ENCODE measurements at places on chromosomes 7 and 10.

DNA sequence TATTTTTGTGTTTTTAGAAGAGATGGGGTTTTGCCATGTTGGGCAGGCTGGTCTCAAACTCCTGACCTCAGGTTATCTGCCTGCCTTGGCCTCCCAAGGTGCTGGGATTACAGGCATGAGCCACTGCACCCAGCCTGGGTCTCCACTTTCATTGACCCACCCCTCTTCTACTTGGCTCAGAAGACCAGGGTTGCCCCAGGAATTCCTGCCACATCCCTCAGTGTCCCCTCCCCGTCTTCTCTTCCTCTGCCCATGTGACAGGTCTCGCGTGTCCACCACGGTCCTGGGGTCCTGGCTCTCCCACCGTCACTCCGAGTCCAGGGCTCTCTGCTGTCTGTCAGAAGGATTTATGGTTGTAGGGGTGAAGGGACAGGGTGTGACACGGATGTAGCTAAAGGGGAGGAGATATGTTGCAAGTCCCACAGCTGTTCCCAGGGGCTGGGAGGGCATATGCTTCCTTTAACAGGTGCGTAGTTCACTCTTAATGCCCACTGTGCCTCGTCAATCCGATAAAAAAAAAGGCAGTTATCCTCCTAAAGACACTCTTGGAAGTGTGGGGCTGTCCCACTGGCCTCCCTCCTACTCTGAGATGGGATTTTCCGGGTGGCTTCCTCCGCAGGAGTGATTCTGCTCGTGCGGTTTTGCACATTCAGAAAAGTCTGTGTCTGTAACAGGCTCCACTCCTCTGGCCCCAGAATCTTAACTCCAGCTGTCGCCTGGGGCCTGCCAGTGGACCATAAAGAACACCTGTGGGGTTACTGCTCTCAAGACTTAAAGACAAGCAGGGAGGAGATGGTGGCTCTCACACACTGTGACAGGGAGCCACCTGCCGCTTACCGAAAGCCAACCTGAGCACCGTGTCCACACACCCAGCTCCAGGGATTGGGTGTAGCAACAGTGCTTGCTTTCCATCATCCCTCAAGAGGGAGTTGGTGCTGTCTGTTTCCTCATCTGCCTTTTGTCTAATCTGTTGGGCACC, 36.7 kb upstream of the SHH start:
- DNase-seq = no peak

DNA sequence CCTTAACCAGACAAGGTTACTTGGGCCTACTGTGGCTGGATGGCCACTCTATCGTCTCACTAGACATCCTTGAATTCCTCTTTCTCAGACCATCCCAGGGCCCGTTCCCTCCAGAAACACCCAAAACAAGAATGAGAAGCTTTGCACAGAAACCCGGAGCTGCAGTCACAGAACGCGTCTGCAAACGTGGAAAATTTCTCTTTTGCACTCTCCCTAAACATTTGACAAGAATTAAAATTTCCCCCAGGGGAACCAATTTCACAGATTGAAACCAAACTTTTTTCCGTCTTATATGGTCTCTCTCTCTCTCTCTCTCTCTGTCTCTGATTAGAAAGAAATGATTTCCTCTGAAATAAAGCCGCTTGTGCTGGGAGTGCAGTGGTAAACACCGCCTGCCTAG, 120.7 kb downstream of the MKX start:
- no peak for DNase-seq

DNA sequence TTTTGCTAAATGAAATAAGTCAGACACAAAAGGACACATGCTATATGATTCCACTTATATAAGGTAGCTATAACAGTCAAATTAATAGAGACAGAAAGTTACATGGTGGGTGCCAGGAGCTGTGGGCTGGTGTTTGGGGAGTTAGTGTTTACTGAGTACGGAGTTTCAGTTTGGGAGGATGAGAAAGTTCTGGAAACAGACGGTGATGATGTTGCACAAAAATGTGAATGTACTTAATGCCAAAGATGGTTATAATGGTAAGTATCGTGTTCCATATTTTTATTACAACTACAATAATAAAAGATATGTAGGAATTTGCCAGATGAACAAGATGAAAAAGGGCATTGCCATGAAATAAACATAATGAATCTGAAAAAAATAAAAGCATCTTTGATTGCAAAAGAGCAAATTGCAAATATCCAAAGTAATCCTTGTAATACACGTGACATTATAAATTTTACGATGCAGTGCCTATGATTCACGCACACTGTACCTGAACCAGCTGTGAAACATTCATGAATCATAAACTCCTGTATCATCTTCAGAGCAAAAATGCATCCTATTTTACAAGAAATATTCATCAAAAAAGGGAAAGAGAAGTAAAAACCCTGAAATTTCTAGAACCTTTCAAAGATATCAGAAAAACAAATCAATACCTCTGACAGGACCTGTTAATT, 676.7 kb downstream of the PCDH15 start:
- no peak for DNase-seq

DNA sequence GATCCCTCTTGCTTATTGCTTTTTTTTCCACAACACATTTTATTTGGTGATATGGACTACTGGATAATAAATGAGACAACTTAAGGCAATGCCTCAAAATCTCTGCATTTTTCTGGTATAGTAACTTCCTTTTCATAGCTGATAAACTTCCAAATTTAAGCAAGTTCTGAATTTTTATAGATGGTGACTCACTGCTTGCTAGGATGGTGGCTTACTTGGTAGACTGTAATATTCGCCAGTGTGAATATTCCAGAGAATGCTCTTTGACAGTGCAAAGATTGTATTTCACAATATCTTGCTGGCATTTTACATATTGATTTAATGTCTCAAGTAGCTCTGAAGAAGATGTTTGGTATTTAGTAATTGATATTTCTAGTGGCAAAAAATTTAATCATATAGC, 472.4 kb downstream of the TFEC start:
- DNase-seq = no peak

DNA sequence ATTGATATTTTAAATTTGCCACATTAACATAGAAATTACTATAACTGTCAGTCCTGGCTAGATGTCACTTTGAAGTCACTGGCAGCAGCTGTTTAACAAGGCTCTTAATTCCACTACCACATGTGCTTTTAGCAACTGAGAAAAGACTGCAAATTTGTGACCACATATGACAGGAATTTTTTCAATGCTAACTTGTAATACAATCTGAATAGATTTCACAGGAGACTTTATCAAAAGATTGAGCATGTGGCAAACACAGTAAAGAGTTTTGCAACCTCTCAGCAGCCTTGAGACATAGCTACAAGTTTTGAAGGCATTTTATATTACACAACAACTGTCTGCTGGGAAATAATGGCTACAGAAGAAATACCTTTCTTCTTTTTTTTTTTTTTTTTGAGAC, 73.0 kb downstream of the MICU1 start:
- DNase-seq = no peak

DNA sequence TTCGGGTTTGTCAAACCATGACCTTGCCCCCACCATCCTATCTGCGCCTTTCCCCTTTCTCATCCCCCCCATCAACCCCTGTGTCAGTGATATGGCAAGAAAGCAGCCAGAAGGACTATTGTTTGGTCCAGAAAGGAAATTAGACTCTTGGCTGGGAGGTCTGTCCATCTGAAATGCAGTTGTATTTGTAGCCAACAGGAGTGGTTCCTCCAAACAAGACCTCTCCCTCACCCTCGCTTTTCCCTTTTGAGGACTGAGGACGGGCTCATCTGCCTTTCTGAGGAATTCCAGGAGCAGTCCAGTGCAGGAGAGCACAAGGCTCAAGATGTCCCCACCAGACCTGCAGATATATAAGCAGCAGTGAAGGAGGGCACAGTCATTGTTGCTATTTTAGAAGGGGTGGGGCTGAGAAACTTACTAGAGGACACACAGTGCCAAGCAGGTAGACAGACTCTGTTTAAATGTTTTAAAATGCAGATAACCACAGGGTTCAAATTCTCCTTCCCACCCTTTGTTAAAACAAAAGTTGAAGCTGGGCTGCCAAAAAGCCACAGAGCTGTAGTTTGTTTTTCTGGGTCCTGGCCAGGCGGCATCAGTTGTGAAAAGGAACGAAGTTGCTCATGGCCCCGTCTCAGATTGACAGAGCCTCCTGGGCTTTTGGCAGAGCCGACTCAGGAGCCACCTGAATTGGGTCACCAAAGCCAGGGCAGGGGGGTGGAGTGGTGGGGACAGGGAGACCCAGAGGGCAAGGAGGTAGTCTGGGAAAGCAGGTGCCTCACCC, 37.3 kb downstream of the CYP17A1 start:
- DNase-seq = no peak

DNA sequence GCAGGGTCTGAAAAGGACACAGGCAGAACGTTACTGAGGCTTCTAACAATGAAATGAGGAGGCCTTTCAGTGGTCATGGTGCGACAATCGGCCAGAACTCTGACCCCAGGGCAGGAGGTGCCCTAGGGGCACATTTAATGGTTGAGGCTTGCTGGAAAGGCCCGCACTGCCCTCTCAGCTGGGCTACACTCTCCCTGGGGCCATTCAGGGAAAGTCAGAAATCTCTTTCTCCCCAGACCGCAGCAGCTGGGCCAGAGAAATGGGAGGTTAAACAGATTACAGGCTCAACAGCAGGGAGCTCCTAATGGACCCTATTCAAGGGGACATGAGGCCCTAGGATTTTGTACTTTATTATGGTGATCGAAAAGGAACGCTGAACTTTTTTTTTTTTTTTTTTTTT, 85.6 kb upstream of the FGFR2 start:
- DNase-seq = no peak

GRCh38 chr10:16663444-16663843, 141.8 kb upstream of the C1QL3 start:
- no peak for DNase-seq

- peak; percentile 2 for DNase-seq
Observed at GRCh38 chr7:135509589-135509838, 388 bp downstream of the CNOT4 start.

GRCh38 chr7:95599069-95599468, 2.8 kb upstream of the PDK4 start:
- no peak for DNase-seq

DNA sequence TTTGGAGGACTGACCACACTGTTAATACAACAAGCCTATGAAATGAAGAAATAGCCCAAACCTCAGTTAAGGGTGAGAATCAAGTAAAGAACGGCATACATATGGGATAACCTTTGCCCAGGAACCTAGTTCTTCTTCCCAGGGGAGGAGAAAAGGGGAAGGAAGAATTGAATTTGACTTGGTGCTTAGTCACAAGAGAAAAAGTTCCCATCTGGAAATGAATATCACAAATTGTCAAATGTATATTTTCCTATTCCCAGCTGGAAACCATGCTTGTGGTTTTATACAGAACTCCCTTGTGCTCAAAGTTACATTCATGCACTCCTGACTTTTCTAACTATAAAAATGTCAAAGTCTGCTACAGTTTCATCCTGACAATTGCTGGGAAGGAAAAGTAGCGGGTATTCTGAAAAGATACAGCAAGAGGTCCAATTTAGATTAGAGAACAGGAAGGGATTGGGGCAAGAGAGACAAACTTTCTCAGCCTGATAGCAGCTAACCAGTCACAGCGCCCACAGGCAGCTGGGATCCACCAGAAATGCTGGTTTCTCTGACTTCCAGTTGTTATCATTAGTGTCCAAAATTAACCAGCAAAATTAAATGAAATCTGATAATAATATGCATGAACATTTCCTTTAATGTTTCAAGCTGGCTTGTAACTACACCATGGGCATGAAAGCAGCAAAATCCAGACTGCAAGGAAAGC, 18.6 kb upstream of the GSAP start:
- DNase-seq = no peak

GRCh38 chr7:135510592-135511183, 786 bp upstream of the CNOT4 start:
- DNase-seq = no peak

DNA sequence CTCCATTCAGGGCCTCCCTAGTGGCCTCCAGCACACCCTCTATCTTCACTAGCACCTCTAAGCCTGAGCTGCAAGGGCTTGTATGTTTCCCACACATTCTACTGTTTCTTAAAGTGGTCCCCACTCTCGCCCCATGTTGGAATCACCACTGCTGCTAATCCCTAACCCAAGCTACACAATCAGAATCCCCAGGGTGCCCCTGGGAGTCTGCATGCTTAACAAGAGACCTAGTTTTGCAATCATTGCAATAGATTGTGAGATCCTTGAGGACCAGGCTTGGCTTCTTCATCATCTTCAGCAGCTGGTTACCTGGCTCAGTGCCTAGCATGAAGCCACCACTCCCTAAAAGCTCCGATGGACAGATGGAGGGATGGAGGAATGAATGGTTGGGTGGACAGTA, 113.9 kb downstream of the MYOF start:
- no peak for DNase-seq

GRCh38 chr10:80137031-80137862, 4.7 kb downstream of the PLAC9 start:
- no peak for DNase-seq

GRCh38 chr10:110985497-110986275, 66.3 kb downstream of the SHOC2 start:
- no peak for DNase-seq

GRCh38 chr7:138657854-138658386, 43.2 kb downstream of the SVOPL start:
- DNase-seq = no peak

- no peak for DNase-seq
Observed at GRCh38 chr10:101464599-101464998, 110.6 kb downstream of the BTRC start.

DNA sequence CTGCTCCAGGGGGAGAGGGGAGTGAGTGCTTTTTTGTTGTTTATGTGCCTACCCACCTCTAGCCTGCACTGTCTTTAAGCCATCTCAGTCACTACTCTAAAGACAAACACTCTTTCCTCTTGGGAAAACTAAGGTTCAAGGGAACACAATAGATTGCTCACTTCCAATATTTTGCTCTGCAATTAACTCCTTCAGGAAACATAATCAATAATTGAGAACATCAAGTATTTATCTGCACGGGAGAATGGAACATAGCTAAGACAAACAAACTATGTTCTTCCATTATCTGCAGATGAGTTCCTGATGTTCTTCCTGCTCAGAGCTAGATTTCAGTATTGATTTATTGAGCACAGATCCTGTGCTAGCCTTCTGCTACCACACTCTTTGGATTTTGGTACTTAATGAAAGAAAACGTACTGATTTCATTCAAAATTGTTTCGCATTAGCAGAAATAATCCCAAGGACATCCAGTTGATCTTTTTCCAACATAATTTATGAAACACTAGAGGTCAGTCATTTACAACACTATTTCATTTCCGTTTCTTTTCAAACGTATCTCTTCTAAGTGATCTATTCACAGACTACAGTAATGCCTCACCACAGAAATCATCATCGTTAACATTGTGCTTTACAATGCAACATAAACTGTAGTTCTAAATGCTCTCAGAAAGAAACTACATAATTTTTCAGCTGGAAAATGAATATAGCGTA, 8.3 kb downstream of the NEBL start:
- DNase-seq = no peak

DNA sequence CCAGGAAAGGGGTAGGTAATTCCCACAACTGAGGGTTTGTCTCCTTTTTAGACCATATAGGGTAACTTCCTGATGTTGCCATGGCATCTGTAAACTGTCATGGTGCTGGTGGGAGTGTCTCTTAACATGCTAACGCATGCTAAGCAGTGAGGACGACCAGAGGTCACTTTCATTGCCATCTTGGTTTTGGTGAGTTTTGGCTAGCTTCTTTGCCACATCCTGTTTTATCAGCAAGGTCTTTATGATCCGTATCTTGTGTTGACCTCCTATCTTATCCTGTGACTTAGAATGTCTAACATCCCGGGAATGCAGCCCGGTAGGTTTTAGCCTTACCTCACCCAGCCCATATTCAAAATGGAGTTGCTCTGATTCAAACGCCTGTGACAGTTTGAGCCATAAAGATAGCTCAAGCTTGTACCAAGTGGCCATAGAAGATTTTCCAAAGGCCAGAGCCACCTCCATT, 176.0 kb upstream of the NAMPT start:
- DNase-seq = no peak

All from activated T-helper 1 cell treated with anti-CD3 and anti-CD28 coated beads, Interleukin-2, amount 50 U/mL, for 16 hours (primary cell).